ENCODE measurements at places on chromosomes 7 and 10.
A peak's percentile ranks its signal among the peaks of the same experiment; 100 is the strongest.

DNA sequence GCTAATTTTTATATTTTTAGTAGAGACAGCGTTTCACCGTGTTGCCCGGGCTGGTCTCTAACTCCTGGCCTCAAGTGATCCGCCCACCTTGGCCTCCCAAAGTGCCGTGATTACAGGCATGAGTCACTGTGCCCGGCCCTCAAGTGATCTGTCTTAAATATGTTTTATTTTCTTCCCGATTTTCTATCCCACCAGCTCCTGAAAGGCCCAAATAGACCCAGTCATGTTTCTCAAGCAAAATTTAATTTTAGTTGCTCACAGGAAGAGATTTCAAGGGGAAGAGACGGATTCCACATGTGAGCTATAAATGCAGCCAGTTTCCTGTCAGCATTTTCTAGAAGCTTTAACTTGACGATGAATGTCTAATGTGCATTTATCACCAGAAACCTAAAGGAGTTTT is 12.0 kb downstream of the DENND10 start:
- no peak for DNase-seq

GRCh38 chr7:154928136-154929005 is 74.6 kb downstream of the PAXIP1 start:
- peak; percentile 91 for DNase-seq

GRCh38 chr10:106712988-106713387 is 451.5 kb downstream of the SORCS1 start:
- no peak for DNase-seq

- no peak for DNase-seq
These were observed 292.4 kb upstream of the VWC2 start for GRCh38 chr7:49481075-49481474.

DNA sequence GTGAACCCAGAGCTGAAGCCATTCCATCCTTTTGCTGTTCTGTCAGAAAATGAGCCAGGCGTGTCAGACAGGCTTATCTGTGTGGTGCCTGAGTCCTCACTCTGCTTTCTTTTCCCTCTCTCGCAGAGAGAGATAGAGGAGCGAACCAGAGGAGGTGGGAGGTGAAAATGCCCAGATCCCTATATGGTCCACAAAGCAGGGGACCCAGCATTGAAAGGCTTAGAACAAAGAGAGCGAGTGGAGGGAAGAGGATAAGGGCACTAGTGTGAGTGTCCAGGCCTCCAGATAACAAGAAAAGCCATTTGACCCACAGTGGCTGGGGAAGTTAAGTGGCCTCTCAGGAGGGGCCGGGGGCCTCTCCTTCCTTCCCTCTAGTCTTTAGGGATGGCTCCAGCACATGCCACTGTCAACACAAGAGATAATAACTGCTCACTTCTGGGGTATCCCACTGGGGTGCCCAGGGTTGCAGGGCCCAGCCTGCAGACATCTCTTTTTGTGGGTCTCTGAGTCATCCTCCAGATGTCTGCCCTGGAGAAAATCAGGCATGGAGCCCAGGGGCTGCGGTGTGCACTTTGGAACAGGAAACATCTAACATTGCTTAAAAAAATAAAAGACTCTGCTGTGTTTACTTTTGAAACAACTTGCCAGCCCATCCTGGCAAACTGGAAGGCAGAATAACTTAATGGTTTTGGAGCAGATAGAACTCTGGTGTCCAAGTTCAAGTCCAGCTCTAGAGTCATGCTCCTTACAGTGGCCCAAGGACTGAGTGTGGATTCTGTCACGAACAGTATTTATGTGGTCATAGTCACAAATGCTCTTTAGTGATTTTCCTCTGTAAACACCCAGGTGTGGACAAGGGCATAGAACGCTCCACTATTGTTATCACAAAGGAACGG is 189.5 kb downstream of the CXCL12 start:
- DNase-seq = peak; percentile 94

DNA sequence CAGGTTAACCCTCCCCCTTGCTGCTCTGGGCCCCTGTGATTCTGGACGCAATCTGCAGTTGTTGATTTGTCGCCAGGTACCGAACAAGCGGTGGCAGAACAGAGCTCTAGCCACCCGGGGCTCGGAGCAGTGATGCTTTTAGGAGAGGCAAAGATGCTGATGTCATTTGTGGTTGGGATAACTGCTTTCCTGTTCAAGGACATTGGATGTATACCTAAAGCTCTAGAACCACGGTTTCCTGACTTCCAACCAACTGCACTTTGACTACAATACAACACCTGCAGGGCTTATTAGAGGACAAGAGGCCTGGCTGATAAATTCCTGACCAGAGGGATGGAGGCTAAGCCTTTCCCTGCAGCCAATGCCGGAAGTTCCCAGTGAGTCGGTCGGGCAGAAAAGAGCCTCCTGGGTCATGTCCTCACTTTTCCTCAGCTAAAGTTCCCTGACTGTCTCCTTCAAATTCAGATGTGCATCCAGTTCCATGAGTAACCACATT is 6.5 kb upstream of the RBM20 start:
- DNase-seq = no peak

- no peak for DNase-seq
These were observed at the start of gene ABCB4 for GRCh38 chr7:87475359-87476178. Gene ABCB4 (minus strand): TSS chr7:87475680. CDS start chr7:87475465, 215 bp downstream.

DNA sequence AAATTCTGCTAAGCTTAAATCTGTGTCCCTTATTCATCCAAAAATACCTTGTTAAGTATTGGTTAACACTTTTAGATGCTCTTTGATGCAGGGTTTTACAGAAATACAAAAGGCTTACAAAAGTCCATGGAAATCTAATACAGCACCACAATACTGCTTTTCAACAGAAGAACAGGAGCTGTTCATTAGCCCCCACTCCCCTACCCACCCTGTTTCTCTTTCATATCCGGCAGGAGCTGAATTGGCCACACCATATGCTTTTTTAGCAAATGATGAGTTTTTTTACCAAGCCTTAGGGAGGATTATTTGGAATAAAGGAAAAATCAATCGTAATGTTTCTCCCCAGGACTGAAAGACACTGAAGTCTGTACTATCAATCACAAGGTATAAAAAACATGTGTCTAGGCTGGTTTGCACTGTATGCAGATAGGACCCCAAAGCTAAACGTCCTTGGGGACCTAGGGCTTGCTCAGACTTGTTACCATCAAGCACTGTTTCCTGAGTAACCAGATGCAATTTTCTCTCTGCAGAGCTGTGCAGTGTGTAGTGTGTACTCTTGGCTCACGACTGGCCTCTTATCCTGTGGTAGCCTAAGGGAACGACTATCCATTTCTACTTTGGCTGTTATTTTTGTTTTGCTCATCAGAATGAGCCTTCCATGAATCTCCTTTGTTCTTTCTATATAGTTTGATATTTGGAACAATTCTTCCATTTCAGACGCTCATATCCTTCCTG is 143.3 kb upstream of the LRGUK start:
- DNase-seq = no peak

Data from AG10803 (cell line).